Activated CD8-positive, alpha-beta T cell treated with anti-CD3 and anti-CD28 coated beads, Interleukin-2, amount 10 ng/mL, durations not matched to agents 7 days and 5 days (primary cell): ENCODE measurements at places on chromosomes 7 and 10. TPM values are rescaled to one million over a fixed set of nuclear protein-coding genes. Genes with fewer than 3 reads are reported as not detected.
A peak's percentile ranks its signal among the peaks of the same experiment; 100 is the strongest.

DNA sequence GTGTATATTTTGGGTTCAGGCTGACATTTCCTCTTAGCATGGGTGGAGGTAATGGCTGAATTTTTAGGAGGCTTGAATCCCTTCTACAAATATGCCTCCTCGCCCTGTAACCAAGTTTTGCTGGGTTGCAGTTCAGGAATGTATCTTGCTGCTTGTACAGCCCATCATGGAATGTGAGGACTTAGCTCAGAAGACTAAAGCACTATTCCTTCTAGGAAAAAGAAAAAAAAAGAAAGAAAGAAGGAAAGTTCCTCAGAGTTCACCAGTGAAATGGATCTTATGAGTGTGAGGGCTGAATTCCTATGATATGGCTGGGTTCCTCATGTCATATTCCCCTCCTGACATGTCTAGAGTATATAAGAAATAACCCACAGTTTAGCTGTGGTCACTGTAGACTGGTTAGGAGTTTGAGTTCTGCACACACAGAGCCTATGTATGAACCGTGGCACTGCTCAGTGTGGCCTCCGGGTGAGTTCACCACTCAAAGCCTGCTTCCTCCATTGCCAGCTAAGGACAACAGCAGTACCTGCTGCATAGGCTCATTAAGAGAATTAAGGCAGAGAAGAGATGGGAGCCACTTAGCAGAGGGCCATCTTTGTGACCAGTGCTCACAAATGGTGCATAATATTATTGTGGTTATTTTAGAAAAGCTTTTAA lies 114.0 kb downstream of the TACC2 start:
- H3K27ac ChIP-seq = no peak overlapping the region
- H3K4me3 ChIP-seq = no peak overlapping the region
- DNase-seq = no peak
- peaks cover 3% of the 10 kb centered on the region for H3K27me3 ChIP-seq
- H3K36me3 ChIP-seq = no peaks in the 10 kb centered on the region

The CTAGE8 gene
- total RNA-seq = 2.2 TPM

The PTPRE gene
- total RNA-seq = 21.4 TPM

- no peak for DNase-seq
- H3K36me3 ChIP-seq = no peaks in the 10 kb centered on the region
- H3K4me3 ChIP-seq = no peak overlapping the region
- H3K27ac ChIP-seq = no peak overlapping the region
- H3K27me3 ChIP-seq = no peaks in the 10 kb centered on the region
- H3K4me1 ChIP-seq = no peaks in the 10 kb centered on the region
Measured at GRCh38 chr7:137084607-137085380, 216.3 kb downstream of the CHRM2 start.

DNA sequence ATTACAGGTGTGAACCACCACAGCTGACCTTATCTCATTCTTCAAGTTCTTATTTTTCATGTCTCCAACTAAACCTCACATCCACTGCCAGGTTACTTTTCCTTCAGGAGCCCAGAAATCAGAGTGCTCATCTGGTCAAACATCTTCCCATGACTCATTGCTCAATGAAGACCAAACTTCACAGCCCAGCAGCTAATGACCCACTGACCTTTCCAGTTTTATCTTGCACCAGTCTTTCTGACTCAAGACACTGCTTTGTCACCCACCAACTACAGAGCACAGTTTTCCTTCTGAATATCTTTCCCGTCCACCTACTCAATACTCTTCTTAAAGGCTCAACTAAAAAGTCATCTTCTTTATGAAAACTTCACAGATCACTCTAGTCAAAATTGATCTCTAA lies 245.1 kb downstream of the CHCHD3 start:
- H3K4me1 ChIP-seq = no peaks in the 10 kb centered on the region
- peaks cover 17% of the 10 kb centered on the region for H3K36me3 ChIP-seq
- H3K27me3 ChIP-seq = no peaks in the 10 kb centered on the region
- no peak overlapping the region for H3K27ac ChIP-seq

DNA sequence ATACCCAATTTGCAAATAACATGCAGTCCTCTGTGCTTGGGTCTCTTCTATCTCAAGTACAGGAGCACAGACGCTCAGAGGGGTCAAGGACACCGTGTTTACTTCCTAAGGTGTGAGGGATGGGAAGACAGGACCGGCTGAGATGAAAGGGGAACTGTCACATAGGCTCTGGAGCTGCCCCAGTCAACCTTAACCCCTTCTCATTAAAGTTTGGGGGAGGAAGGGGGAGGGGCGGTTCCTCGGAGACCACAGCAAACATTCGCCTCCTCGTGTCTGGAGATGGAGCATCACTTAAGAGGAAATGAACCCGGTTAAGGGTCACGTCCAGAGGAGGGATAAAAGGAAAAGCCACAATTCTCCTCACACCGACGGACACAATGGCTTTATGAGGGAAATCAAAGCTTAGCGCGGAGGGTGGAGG lies 1.1 kb downstream of the SH3PXD2A start:
- peak overlapping the region; percentile 56 for H3K4me3 ChIP-seq
- H3K36me3 ChIP-seq = no peaks in the 10 kb centered on the region
- H3K27me3 ChIP-seq = peaks cover 70% of the 10 kb centered on the region
- no peak overlapping the region for H3K27ac ChIP-seq
- peaks cover 8% of the 10 kb centered on the region for H3K4me1 ChIP-seq

DNA sequence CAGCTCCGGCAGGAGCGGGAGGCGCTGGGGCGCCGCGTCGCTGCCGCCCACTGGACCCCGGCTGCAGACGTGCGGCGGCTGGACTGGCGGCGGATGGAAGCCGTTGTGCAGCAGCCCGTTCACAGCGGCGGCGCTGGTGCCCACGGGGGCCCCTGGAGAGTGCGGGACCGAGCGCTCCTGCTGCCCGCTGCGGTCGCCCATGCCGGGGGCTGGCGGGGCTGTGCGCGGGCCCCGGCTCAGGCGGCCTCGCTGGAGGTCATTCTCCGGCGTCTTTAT lies 413 bp downstream of the PANK1 start:
- peak overlapping the region; percentile 25 for H3K27ac ChIP-seq
- DNase-seq = no peak
- peaks cover 12% of the 10 kb centered on the region for H3K4me1 ChIP-seq
- peaks cover 29% of the 10 kb centered on the region for H3K27me3 ChIP-seq
- no peak overlapping the region for H3K4me3 ChIP-seq

DNA sequence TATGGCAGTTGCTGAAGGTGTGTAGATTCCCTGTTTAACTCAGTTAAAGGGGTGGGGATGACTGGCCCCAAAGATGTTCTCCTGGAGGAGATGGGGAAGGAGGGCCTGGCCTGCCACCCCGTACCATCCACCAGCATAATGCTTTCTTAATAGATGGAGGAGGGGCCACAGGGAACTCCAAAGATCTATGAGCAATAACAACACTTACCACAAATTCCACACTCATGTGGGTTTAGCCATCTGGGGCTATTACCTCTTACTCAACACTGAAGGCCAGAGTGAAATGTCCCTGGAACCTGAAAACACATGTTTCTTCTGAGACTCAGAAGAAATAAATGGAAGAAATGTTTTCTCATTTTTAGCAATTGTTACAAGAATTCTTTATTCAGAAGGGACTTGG lies 259.0 kb downstream of the CXCL12 start:
- no peaks in the 10 kb centered on the region for H3K4me1 ChIP-seq
- DNase-seq = no peak
- H3K4me3 ChIP-seq = no peak overlapping the region
- H3K36me3 ChIP-seq = no peaks in the 10 kb centered on the region
- H3K27ac ChIP-seq = no peak overlapping the region
- no peaks in the 10 kb centered on the region for H3K27me3 ChIP-seq

GRCh38 chr10:21297603-21298383 lies 227.7 kb downstream of the SKIDA1 start:
- H3K36me3 ChIP-seq = no peaks in the 10 kb centered on the region
- H3K27me3 ChIP-seq = peaks cover 13% of the 10 kb centered on the region
- H3K27ac ChIP-seq = no peak overlapping the region
- no peaks in the 10 kb centered on the region for H3K4me1 ChIP-seq

- DNase-seq = no peak
- no peaks in the 10 kb centered on the region for H3K27me3 ChIP-seq
- peaks cover 83% of the 10 kb centered on the region for H3K4me1 ChIP-seq
Measured at GRCh38 chr7:130941322-130942210, 207.6 kb upstream of the KLF14 start.

DNA sequence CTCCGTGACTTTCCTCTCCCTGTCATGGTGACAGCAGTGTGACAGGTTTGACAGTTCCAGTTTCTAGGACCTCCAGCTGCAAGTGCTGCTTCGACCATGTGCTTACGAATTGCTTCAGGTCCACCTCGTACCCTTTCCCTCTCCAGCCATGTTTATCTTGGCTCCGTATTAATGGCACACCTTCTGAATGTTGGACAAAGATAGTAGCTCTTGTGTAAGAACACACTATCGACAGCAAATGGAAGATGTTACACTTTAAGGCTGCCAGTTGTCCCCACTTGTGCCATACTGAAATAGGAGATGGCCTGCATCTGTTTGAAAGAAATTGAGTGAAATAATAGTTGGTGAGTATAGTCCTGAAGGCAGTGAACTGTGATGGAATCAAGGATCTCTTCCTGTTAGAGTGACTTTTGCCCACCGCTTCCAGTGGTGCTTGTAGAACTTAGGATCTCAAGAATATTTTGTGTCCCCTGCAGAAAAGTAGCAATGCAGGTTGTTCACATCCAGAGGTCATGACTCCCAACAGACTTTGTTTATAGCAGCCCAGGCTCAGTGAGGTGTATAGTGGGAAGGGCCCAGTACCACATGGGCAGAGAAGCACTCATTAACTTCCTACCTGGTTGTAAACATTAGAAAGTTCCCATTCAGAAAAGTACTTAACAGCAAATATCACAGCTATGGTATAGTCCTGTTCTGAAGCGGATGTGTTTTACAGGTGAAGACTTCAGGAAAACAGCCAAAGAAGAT lies 629.7 kb upstream of the GALNT17 start:
- no peak for DNase-seq
- H3K36me3 ChIP-seq = no peaks in the 10 kb centered on the region
- H3K27ac ChIP-seq = no peak overlapping the region
- no peak overlapping the region for H3K4me3 ChIP-seq

The HEPACAM2 gene
- total RNA-seq = not detected

The FAM170B gene
- total RNA-seq = not detected

The ZNF32 gene
- total RNA-seq = 18.0 TPM

GRCh38 chr7:36811807-36812206 lies 87.5 kb upstream of the AOAH start:
- H3K4me1 ChIP-seq = peaks cover 10% of the 10 kb centered on the region
- no peaks in the 10 kb centered on the region for H3K27me3 ChIP-seq
- H3K4me3 ChIP-seq = no peak overlapping the region
- no peak overlapping the region for H3K27ac ChIP-seq

The SPDYE9 gene
- total RNA-seq = not detected

The DYNC1I1 gene
- not detected for total RNA-seq

DNA sequence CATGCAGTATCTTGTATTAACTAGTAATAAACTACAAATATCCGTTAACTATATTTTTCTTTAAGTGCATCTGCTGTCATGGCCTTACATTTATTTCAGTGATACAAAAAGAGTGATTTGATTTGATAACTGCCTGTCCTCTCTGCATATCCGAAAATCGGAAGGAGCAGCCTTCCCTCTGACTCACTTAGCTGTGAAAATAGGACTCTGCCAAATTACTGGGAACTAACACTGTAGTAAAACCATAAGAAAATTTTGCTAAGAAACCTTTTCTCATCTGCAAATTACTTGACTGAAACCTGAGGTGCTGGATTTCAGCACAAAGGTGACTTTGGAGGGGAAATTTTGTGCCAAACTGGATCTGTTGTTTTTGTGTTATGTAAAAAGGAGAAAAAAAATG lies 176.6 kb upstream of the MKLN1 start:
- DNase-seq = no peak
- H3K4me3 ChIP-seq = no peak overlapping the region
- peaks cover 10% of the 10 kb centered on the region for H3K27me3 ChIP-seq
- no peak overlapping the region for H3K27ac ChIP-seq
- H3K4me1 ChIP-seq = peaks cover 2% of the 10 kb centered on the region

GRCh38 chr7:75951506-75951905 lies 36.6 kb downstream of the POR start:
- H3K27me3 ChIP-seq = no peaks in the 10 kb centered on the region
- H3K36me3 ChIP-seq = no peaks in the 10 kb centered on the region
- H3K4me1 ChIP-seq = peaks cover under 1% of the 10 kb centered on the region
- DNase-seq = no peak
- H3K27ac ChIP-seq = no peak overlapping the region

DNA sequence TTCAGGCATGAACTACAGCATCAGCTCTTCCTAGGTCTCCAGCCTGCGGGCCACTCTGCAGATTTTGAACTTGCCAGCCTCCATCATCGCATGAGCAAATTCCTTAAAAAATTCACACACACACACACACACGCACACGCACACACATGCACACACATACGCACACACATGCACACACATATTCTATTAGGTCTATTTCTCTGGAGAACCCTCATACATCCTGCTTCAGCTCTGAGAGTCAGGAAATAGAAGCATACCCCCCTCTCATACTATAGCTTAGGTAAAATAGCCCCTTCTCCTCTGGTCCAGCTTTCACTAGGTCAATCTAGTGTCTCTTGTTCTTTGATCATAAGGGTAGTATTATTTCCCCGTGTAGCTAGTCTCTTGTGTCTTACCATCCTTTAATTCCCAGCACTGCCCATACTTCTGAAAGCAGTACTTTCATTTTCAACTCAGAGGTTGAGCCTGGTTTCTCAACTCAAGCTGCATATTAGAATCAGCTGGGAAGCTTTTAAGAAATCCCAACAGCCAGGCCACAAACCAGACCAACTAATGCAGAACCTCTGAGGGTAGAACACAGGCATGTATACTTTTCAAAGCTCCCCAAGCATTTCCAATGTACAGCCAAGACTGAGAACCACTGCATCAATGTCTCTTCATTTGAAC lies 30.9 kb upstream of the ITGB8 start:
- no peak overlapping the region for H3K27ac ChIP-seq
- peaks cover 5% of the 10 kb centered on the region for H3K4me1 ChIP-seq
- no peak for DNase-seq
- no peaks in the 10 kb centered on the region for H3K36me3 ChIP-seq
- no peak overlapping the region for H3K4me3 ChIP-seq

DNA sequence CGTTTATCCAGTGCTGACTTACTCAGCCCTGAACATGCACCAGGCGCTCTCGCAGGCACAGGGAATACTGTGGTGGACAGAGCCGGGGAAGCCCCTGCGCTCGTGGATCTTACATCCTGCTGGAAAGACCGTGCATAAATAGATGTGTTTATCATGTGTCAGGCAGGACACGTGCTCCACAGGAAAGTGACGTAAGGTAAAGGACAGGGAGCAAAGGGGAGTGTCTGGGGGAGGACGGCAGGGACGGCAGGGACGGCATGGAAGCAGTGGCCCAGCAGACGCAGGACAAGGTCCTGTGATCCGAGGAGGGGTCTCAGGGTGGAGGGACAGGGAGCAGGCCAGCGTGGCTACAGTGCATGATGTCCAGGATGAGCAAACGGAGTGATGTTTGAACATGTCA lies 410.5 kb downstream of the PAXIP1 start:
- DNase-seq = no peak
- no peak overlapping the region for H3K4me3 ChIP-seq
- no peaks in the 10 kb centered on the region for H3K4me1 ChIP-seq
- H3K27ac ChIP-seq = no peak overlapping the region
- H3K27me3 ChIP-seq = no peaks in the 10 kb centered on the region

GRCh38 chr7:8175929-8176369 lies 86.0 kb downstream of the ICA1 start:
- peaks cover 50% of the 10 kb centered on the region for H3K4me1 ChIP-seq
- H3K27ac ChIP-seq = peak overlapping the region; percentile 99
- DNase-seq = no peak

The PCGF5 gene
- total RNA-seq = 46.7 TPM

GRCh38 chr7:157474685-157475084 lies 137.9 kb downstream of the DNAJB6 start:
- no peak for DNase-seq
- H3K27ac ChIP-seq = no peak overlapping the region
- no peak overlapping the region for H3K4me3 ChIP-seq
- H3K36me3 ChIP-seq = peaks cover 46% of the 10 kb centered on the region
- H3K4me1 ChIP-seq = peaks cover 53% of the 10 kb centered on the region
